Stimulated activated CD8-positive, alpha-beta memory T cell treated with anti-CD3 and anti-CD28 coated beads, Interleukin-7, amount 100 ng/mL, for 48 hours (primary cell): ENCODE measurements at places on chromosomes 2 and 18.

GRCh38 chr18:76386886-76387285 is 108.2 kb downstream of the ZNF516 start:
- DNase-seq = no peak

DNA sequence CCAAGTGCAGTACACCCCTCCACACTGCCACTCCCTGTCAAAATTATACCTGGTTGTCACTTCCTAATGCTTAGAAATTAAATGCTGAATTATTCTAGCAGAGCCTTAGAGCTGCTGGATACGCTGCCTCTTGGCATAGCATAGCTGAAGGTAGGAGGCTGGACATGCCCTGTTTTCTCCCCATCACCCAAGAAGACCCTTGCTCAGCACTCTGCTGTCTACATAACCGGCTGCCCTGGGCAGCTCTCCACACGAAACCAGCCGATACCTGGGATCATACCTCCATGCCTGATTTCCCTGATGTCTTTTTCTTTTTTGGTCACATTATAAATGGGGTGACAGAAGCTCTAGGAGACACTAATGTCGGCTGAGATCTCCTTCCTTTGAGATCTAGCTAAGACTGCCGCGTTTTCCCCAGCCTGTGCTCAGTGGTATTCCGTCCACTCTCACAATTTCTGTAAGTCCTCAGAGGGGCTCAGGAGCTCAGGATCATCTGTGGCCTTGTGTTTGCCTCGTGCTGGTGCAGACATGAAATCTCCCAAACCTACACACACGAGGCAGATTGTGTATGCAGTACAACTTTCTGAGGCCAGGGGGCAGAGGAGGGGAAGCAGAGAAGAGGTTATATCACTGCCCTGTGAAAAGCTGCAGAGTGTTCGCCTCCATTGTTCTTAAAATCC is 13.5 kb upstream of the ZAP70 start:
- DNase-seq = no peak

DNA sequence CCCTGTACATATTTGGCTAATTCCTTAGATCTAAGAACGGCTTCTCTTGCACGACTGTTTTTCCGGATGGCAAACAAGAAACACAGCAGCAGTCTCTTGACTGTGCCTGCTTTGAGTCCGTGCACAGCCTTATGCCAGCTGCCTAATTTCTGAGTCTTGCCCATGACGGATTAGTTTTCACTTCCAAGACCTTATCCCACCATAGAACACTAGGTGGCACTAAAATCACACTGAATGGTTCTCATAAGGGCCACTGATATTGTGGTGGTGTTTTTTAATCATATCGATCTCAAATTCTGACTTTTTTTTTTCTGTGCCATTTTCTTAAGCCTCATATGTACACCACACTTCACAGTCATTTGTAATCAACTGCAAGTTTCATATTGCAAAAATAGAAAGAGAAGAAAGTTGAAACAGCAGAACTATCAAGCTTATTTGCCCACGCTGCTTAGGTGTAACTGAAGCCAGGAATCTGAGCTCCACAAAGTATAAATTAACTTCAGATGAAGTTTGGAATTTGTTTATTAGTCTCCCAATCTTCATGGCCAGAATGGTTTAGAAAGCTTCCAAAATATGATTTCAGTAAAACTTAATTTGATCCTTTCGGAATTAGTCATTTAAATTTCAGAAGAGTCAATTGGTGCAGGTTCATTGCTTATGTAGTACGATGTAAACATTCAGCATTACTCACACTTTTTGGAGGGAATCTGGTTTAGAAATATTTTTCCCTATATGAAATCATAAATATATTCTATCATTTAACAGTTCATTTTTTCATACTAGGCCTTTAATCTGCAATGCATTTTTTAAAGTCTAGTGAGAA is 45.5 kb upstream of the SCN7A start:
- no peak for DNase-seq

DNA sequence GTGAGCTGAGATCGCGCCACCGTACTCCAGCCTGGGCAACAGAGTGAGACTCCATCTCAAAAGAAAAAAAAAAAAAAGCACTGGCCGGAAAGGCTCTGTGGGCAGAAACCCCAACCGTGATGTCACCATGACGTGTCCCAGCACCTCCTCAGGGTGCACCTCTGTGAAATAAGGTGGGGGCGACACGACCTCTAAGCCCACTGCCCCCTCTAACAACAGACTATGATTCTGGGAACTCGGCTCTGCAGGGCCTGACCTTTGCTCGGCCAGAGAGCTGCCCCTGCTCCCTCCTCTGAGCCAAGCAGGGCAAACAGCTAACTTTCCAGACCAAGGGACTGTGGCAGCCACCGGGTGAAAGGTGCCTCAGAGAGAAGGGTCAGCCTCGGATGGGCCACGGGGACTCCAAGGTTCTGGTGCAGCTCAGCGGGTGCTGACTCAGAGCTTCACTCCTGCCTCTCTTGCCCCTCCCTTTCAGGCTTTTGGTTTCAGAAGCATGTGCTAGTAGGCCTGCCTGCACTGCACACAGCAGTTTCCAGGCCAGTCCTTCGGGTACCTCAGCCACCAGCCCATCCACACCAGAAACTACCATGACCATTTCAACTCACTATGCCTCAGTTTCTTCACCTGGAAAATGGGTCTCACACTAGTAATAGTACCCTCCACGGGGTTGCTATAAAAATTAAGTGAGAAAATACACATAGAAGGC is 8.0 kb downstream of the TMBIM1 start:
- DNase-seq = peak; percentile 36

- no peak for DNase-seq
These were observed 4.6 kb downstream of the INHA start for GRCh38 chr2:219576505-219577388.

DNA sequence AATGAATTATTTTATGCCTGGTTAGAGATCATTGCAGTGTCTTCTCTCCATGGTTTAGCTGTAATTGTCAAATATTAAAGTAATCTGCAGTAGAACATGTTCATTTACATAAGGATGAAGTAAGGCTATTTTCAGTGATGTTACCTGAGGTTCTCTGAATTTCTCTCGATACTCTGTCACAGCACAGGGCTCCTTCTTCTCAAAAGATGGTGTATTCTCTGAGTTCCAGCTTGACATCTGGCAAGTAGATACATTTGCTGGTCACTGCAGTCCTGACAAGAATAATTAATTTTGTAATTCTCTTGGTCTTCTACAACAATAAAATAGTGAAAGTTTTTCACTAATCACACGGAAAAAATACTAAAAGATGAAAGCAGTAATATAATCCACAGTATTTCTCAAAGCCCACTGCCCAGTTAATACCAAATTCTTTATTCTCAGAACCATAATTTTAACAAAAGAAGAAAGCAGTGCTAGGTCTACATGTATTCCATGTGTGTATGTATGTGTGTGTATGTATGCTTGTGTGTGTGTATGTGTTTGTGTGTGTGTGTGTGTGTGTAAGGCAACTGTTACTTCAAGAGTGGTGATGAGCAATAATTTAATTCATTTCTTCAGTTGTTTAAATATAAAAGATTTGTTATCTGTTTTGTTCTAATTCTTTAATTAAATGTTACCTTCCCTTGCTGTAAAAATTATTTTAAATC is 1165.5 kb upstream of the SLC39A10 start:
- DNase-seq = no peak

DNA sequence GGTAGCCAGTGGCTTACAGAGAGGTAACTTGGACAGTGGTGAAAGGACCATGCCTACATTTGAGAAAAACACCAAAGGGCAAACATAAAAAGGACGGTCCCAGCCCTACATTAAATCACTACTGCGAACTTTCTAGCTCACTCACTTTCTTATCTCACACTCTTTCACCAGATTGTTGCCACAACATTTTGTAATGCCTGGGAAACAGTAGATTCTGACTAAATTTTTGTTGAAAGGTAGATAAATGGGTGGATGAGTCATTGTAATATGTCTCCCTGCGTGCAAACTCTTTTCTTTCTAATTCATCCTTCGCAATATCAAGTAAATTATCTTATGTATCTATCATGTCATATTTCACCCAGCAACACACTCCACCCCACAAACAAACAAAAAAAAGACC is 192.2 kb downstream of the IRS1 start:
- no peak for DNase-seq

DNA sequence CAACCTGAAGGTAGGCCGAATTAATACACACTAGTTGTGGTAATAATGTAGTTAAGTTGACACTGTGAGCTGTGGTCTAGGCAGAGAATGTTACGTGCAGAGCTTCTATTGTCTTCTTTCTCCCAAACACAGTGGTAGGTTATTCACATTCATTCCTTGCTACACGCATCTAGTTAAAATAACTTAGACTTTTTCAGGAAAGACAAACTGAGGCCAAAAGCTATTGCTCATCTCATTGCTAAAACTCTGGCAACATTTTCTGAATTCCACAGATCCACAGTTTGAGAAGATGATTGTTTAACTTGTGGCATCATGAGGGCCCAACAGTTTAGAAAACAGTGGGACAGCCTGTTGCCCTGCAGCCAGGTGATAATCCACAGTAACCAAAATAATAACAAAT is 850.4 kb upstream of the FSHR start:
- DNase-seq = no peak

DNA sequence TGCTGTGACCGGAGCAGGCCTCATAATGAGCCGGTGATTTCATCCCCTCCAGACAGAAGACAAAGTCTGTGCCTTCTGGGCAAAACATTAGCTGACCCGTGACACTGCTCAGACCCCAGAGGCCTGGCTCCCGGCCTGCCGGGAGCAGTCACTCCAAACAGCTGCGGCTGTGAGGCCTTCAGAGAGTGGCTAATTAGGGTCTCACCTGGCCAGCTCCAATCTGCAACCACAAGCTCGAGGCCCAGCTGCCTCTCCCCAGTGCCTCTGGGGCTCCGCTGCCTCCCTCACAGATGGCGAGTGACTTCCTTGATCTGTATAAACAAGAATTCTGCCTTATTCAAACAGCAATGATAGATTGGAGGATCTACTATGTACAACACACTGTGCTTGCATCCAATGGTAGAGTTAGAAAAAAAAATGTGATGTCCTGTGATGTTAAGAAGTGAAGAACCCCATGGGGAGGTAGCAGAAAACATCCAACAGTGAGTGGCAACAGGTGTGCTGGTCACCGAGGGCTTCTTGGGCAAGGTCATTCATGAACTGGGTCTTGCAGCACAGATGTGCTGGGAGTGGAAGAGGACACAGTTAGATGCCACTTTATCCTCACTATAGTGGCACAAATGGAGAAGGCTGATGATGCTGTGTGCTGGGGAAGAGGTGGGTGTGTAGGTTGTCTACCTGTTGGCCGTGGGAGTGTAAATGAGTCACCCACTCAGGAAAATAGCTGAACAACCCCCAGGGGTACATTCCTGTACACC is 98.2 kb upstream of the ASAP2 start:
- DNase-seq = no peak

DNA sequence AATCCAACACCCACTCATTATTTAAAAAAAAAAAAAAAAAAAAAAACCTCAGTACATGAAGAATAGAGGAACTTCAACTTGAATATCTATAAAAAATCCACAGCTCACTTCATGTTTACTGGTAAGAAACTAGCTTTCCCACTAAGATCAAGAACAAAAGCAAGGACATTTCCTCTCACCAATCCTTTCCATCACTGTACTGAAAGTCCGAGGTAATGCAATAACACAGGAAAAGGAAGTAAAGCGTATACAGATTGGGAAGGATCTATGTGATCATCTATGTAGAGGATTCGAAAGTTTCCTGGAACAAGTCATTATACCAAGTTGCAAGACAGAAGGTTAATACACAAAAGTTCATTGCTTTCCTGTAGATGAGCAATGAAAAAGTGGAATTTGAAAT is 63.2 kb downstream of the ROCK2 start:
- DNase-seq = no peak

GRCh38 chr2:3575534-3576262 is 638 bp downstream of the RPS7 start:
- DNase-seq = peak; percentile 16

- no peak for DNase-seq
These were observed 299.6 kb downstream of the PAX3 start for GRCh38 chr2:221999166-221999565.

- DNase-seq = no peak
These were observed 41.1 kb downstream of the IWS1 start for GRCh38 chr2:127485051-127485693.

DNA sequence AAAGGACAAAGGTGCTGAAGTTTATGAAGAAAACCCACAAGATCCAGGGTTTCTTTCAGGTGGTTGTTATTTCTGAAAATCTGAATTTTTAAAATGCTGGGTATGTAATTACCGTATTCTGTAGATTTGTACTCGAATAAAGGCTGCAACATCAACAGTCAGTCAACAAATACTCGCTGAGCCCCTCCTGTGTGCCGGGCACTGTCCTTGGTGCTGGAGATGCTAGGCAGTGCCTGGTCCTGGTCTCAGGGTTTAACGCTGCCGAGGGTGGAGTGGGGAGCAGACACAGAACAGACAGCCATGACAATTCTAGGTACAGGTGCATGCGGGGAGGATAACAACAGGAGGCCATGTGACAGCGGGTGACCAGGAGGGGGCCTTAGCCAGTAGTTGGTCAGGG is 27.2 kb upstream of the PDIA6 start:
- DNase-seq = no peak

- DNase-seq = no peak
These were observed 29.4 kb downstream of the KANSL3 start for GRCh38 chr2:96608469-96609455.

GRCh38 chr18:28201056-28201455 is 24.1 kb upstream of the CDH2 start:
- no peak for DNase-seq

- DNase-seq = no peak
These were observed 17.5 kb downstream of the DNAJC10 start for GRCh38 chr2:182733572-182733971.

DNA sequence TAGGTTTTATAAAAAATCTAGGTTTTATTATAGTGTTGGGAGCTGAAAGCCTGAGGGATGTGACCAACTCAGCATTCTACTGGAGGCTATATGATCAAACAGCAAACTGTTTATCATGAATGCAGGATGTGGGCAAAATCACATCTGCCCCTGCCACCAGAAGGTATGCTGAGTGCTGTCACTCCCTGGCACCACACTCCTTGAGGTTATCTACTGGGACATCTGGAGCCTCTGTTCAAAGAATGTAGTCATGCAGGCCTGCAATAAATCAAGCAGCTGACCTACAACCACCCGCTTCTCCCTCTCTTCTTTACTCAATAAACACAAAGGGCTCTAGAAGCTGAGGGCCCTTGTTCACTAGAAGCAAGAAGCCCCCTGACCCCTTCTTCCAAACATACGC is 328.4 kb upstream of the DDX18 start:
- DNase-seq = no peak

DNA sequence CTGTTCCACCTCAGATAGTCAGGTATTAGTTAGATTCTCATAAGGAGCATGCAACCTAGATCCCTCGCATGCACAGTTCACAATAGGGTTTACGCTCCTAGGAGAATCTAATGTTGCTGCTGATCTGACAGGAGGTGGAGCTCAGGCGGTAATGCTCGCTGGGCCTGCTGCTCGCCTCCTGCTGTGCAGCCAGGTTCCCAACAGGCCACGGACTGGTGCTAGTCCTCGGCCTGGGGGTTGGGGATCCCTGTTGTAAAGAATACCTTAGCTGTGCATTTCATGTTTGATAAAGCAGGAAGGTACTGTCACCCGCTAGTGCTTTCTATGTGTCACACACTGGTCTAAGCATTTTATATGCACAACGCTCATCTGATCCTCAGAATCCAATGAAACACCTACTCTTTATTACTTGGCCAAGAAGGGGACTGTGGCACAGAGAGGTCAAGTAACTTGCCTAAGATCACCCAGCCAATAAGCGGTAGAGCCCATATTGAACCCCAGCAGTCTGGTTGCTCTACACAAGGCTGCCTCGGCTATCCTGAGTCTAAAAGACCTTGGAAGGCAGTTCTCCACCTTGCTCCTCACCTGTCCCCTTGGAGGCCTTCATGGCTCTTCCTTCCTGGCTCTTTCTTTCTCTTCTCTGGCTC is 35.8 kb downstream of the SLC4A3 start:
- no peak for DNase-seq

- DNase-seq = no peak
These were observed 312.6 kb downstream of the FBXO15 start for GRCh38 chr18:73835039-73835438.
